IPS-NIHi11 (cell line): ENCODE measurements at places on chromosomes 3 and 15.

GRCh38 chr3:144097163-144097562 lies 125.5 kb downstream of the DIPK2A start:
- DNase-seq, result no peak

- no peak for DNase-seq
Observed at GRCh38 chr3:137116619-137117018, 158.8 kb downstream of the IL20RB start.

- no peak for DNase-seq
Observed at GRCh38 chr3:192597506-192597905, 129.8 kb downstream of the FGF12 start.

- DNase-seq, result no peak
Observed at GRCh38 chr3:14210290-14210688, 31.7 kb downstream of the LSM3 start.

DNA sequence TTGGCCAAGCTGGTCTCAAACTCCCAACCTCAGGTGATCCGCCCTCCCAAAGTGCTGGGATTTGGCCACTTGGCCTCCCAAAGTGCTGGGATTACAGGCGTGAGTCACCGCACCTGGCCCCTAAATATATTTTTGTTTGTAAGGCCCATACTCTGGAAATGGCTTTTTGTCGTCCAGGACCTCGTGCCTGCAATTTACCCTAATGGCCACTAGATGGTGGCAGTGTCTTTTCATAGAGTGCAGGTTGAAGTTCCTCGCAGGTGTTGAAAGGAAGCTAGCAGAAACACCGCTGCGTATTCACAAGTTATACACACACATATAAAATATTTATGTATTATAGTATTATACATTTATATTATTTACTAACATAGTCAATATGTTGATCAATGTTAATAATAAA lies 97.2 kb downstream of the LRTM1 start:
- peak; percentile 63 for DNase-seq
